Vagina (tissue), 2 donors: ENCODE measurements at places on chromosomes 3 and 15.
A peak's percentile ranks its signal among the peaks of the same experiment; 100 is the strongest.

DNA sequence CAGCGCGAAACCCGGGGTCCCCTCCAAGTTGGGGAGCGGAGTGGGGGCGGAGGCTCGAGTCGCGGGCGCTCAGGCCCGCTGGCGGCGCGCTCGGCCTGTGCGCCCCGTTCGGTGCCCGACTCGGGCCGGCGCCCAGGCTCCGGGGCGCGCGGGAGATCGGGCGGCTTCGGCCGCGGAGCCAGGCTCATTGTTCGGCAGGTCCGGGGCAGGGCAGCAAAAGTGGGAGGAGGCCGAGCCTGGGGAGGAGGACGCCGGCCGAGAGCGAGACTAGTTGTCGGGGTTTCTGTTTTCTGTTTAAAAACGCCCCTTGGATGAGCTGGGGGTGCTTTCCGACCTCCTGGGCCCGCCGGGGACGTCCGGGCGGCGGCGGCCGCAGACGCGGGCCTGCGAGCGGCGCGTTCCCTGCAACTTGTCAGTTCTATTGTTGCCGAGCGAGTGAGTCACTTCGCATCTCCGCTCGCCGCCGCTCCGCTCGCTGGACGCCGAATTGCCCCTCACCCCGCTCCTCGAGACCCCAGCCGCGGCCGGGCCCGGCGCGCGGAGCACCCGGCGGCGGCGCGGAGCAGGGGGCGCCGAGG, 676 bp downstream of the TCF12 start:
- no peak for DNase-seq

DNA sequence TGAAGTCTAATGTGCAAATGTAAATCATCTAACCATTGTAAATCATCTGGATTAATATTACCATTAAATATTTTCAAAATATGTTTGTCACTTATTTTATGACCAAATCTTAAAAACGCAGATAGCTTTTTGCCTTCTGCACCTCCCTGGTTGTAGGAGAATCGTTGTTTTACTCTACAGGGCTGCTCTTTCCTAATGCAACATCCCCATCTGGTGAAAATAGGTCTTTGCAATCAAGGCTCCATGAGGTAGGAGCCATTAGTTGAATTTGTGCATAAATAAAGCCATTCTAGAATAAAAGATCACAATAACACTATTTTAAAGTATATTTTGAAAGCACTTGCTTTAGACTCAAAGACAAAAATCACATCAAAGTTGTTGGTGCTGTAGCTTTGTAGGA, 535.6 kb upstream of the AGTR1 start:
- DNase-seq: no peak

GRCh38 chr15:26023691-26024090, 160.6 kb upstream of the ATP10A start:
- DNase-seq: peak; percentile 43

- DNase-seq: no peak
These were observed 14.0 kb upstream of the LARP6 start for GRCh38 chr15:70867911-70868467.

DNA sequence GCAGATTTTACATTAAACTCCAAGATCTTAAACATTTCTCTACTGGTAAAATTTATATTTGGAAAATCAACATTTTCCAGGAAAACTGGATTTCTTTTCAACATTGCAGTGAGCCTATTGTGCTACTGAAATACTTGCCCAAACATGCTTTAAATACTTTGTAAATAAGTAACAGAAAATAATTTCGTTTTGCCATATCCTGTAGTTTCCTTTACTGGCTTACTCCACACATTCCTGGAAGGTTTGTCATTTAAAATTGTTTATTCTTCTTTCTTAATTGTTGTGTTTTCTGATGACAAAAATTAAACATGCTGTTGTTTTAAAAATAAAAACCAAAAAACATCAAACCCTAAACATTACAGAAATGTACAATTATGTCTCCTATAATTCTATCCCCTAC, 22.0 kb downstream of the ACAD11 start:
- no peak for DNase-seq

DNA sequence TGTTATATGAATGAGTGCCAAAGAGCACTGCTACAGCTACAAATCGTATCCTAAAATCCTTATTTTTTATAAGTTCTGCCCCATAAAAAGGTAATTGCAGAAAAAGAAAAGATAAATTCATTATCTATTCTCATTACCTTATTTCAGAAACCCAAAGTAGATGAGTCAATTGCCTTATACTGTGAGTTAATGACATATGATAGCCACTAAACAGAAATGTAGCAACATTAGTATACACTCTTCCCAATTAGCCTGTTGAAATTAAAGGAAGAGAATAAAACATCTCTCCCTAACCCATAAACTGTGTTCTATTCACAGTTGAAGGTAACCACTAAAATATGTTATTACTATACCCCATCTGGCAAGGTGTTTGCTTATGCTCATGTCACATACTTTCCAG, 11.0 kb downstream of the TBL1XR1 start:
- no peak for DNase-seq

- DNase-seq: no peak
These were observed 116.5 kb downstream of the LRRK1 start for GRCh38 chr15:101035611-101036010.

DNA sequence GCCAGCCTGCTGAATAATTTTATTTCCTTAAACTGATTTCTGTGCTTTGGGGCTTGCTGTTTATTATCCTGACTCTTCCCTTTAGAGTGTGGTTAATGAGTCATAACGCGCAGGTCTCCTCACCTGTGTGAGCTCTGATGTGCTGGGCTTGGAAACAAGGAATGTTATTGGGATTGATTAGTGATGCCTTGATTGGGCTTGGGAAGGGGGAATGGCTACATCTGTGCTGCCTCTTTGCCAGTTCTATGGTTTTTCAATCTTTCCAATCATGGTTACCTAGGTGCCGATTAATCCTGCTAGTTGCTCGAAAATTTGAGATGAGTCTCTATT, 161.0 kb downstream of the THSD4 start:
- DNase-seq: no peak

GRCh38 chr15:27095886-27096624, 125.1 kb downstream of the GABRG3 start:
- DNase-seq: no peak

GRCh38 chr15:89657686-89658200, 2.5 kb upstream of the KIF7 start:
- DNase-seq: no peak

DNA sequence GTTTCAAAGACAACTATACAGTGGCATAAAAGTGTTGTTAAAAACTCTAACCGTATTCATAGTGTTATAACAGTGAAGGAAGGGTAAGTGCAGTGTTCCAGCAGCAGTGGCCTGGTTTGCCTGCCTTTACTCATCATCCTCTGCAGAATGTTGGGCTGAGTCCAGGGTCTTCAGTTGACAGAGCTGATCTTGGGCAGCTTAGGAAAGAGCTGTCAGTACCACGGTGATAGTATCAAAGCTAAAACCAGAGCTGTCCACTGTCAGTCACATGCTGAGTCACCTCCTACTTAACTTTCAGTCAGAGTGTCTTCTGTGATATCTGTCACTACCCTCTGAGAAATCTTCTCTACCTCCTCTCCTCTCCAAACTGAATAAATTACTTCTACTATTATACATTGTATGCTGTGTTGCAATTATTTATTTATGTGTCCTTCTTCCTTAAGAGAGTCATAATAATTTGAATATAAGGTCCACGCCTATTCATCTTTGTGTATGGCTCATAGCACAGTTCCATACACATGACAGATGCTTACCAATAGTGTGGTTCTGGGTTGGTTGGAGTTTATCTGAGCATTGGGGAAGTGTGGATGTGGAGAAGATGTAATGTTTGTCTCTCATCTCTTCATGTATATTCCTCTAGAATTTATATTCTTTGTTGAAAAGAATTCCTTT, 242.1 kb downstream of the ZIC1 start:
- no peak for DNase-seq

DNA sequence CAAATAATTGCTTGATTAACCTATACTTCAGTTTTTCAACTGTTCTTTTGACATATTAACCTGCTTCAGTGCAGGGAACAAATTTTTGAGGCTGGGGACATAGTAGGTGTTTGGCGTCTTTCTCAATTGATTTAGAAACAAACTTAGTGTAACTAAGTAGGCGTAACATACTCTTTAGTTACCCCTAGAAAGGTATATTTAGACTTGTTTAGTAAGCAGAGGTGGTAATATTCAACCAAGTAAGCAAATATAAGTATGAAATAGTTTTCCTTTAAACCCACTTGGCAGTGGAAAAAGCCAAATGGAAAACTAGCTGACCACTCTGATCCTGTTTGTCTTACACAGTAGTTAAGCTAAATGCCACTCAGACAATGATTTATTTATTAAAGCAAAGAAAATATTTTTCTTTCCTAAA, 113.2 kb downstream of the MBNL1 start:
- no peak for DNase-seq
